Occipital lobe (tissue), 3 donors: ENCODE measurements at places on chromosomes 5 and 9. TPM values are rescaled to one million over a fixed set of nuclear protein-coding genes. Genes with fewer than 3 reads are reported as not detected.

Gene PROP1
- not detected for total RNA-seq

Gene WNT8A
- total RNA-seq, result not detected

Gene ATOX1
- 16.5 TPM for total RNA-seq

Gene CDH6
- 21.5 TPM for total RNA-seq

Gene DRD1
- 6.1 TPM for total RNA-seq

Gene ZNF462
- 163 TPM for total RNA-seq

Gene BTNL3
- not detected for total RNA-seq

Gene CRHBP
- 2.3 TPM for total RNA-seq

Gene NKD2
- 3.0 TPM for total RNA-seq
